Stimulated activated CD4-positive, alpha-beta T cell treated with anti-CD3 and anti-CD28 coated beads, Interleukin-4, amount 100 ng/mL, for 4 hours (primary cell): ENCODE measurements at places on chromosomes 5 and 9.

GRCh38 chr9:4704129-4704528 is 24.8 kb downstream of the CDC37L1 start:
- DNase-seq, result no peak

- DNase-seq, result no peak
Observed at GRCh38 chr5:54844905-54845566, 140.4 kb downstream of the ESM1 start.

GRCh38 chr9:123642291-123643278 is 286.6 kb downstream of the CRB2 start:
- no peak for DNase-seq

- no peak for DNase-seq
Observed at GRCh38 chr9:133569121-133569785, 34.7 kb downstream of the ADAMTSL2 start.

DNA sequence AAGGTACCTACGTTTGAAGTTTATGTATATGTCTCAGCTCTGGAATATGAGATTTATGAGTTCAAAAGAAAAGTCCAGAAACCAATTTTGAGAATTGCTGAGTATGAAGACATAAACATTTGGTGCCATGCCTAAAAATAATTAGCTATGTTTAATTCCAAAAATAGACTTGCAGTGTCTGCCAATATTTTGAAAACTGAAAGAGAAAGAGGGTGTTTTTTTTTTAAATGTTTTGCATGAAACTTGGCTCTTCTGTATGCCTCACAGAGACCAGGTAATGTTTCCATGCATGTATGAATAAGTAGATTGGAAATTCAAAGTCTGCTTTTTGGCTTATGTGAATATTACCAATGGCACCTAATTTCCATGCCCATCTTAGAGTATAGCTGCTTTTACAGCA is 634.4 kb upstream of the C9orf72 start:
- DNase-seq, result no peak

DNA sequence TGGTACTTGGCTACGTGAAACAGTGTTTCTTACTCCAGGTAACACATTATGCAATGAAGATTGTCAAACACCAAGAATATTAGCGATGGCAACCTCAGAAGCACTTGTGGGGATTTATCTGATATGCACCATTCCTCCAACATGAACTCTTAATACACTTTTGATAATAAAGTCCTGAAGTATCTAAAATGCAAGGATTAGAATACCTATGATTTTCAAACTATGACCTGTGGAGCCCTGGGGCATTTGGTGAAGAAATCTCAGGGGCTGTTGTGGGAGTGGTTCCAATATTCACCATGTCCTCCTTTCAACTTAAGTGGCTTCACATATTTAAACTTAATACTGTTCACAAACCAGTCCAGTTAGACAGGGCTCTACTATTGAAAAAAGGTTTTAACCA is 214.6 kb upstream of the POU5F2 start:
- DNase-seq, result no peak

GRCh38 chr9:33172256-33173238 is 5.4 kb upstream of the B4GALT1 start:
- no peak for DNase-seq

- DNase-seq, result no peak
Observed at GRCh38 chr5:62592558-62592957, 13.9 kb downstream of the LRRC70 start.

DNA sequence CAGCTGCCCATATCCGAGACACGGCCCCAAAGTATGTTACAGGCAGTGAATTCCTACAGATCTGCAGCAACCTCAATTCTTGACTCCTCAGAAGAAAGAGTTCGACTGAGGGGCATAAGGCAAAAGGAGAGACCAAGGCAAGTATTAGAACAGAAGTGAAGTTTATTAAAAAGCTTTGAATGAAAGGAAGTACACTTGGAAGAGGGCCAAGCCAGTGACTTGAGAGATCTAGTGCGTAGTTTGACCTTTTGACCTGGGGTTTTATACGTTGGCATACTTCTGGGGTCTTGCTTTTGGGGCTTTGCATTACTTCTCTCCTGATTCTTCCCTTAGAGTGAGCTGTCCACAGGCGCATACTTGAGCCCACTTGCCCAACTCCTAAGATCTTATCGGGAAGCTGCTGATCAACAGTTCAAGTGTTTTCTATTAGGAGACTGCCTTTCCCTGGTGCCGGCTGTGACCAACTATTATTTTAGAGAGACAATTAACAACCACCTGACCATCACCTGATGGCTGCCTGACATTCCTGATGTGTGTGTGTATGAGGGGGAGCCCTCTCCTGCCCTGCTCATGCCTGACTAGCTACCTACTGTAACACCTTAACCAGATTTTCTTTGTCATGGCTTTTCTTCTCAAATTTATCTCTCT is 1.5 kb upstream of the DEPDC1B start:
- no peak for DNase-seq

- DNase-seq, result no peak
Observed at GRCh38 chr9:10597801-10598200, 15.0 kb downstream of the PTPRD start.

GRCh38 chr9:2477755-2478154 is 143.8 kb upstream of the VLDLR start:
- no peak for DNase-seq

GRCh38 chr5:175663186-175664184 is 5.6 kb downstream of the HRH2 start:
- no peak for DNase-seq

DNA sequence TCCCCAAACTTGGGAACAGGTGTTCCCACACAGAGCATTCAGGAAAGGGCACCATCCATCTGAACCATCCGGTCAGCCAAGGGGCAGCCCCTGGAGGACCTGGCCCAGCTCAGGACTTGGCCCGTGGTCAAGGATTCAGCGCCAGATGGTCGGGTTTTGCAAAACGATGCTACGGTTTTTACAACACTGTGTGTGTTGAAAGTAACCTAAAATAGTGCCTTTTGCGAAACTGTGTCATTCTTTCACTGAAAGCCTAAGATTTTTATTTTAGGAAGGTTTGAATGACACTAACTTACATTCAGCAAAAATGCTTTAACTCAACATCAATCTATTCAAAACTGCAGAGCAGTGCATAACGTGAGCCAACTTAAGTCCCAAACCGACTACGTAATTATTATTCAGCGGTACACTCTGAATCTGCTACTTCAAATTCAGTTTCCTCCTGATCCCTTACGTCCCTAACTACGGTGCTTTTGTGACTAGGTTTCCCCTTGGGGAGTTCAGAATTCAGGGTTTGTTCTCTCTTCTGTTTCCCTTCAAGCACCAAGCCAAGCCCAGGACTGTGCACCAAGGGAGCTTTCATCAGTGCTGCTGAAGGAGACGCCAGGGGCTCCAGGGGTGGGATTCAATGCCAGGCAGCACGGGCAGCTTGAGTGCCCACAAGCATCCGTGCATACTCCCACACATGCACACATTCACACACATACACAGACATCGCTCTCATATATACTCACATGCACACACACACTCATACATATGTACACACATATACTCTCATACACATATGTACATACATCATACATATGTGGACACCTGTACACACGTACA is 25.8 kb downstream of the LPCAT1 start:
- no peak for DNase-seq

- DNase-seq, result no peak
Observed at GRCh38 chr5:16807547-16807864, 128.6 kb downstream of the MYO10 start.

GRCh38 chr5:154444556-154445421 is 1.0 kb upstream of the SAP30L start:
- DNase-seq, result no peak

DNA sequence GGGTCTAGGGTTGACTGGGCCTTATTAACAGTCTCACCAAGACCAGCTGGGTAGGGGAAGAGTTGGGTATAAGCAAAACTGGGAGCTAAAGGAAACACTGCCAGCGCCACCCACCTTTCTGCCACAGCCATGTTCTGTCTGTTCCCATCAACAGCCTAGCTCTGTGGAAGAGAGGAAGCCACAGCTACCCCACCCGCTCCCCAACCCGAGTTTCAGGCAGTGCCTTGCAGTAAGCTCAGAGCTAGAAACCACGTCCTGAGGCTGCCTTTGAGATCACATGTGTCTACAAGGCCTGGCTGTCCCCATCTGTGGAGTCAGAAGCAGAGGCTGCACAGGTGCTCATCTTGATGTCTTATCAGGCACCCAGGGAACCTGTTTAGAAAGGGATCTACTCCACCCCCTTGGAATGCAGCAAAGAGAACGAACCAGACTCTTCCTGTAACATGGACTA is 15.3 kb downstream of the HNRNPH1 start:
- no peak for DNase-seq

- DNase-seq, result no peak
Observed at GRCh38 chr9:129811967-129812363, 9.0 kb downstream of the TOR1B start.

DNA sequence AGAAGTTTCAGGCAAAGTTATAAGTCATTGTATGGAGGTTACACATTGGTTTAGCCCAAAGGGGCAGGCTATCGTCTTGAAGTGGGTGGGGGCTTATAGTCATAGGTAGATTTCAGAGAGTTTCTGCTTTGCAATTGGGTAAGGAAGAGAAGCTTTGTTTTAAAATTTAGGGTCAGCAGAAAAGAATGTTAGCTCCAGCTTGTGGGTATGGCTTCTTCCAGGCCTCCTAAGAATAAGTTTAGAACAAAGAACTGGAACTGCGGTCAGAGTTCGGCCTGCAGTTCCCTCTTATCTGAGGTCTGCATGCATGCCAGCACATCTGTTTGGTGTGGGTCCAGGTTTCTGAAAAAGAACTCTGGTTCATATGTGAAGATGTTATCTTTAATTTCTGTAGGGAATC is 96.1 kb downstream of the CYFIP2 start:
- no peak for DNase-seq

DNA sequence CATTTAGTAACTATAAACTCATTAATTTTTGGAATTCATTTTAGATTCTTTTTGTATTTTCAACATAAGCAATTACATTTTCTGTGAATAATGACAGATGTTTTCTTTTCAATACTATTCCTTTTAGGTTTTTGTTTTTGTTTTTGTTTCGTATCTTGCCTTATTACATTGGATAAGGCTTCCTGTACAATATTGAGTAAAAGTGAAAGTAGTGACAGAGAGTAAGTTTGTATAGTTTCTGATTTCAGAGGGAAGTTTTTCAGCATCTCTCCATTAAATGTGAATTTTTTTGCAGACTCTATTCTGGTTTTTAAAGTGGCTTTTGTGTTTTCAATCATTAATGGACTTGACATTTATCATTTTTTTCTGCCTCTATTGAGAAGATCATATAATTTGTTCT is 12.8 kb upstream of the CAMK4 start:
- DNase-seq, result no peak

- no peak for DNase-seq
Observed at GRCh38 chr5:57858905-57859304, 376.3 kb upstream of the ACTBL2 start.

- DNase-seq, result no peak
Observed at GRCh38 chr9:136623842-136624183, 38.9 kb upstream of the EGFL7 start.

GRCh38 chr9:119164716-119165115 is 204.5 kb downstream of the BRINP1 start:
- DNase-seq, result no peak

- DNase-seq, result no peak
Observed at GRCh38 chr9:72872718-72873117, 80.1 kb downstream of the ALDH1A1 start.

GRCh38 chr5:151483647-151484046 is 36.2 kb downstream of the SLC36A1 start:
- no peak for DNase-seq

DNA sequence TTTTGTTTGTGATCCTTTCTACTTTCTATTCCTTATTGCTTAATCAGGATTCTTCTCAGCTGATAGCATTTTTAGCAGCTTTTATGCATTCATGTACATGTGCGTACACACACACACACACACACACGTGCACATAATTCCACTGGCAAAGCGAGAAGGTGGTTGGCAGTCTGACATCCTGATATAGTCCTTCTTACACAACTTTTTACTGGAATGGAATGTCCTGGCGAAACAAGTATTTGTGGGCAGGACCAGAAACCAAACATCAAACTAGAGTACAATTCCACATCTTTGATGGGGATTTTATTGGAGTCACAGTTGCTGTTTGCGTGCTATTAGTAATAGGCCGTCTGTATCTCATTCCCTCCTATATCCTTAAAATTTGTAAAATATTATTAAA is 356.5 kb downstream of the CCDC171 start:
- DNase-seq, result no peak

- DNase-seq, result no peak
Observed at GRCh38 chr9:109387856-109388255, 67.0 kb upstream of the EPB41L4B start.

DNA sequence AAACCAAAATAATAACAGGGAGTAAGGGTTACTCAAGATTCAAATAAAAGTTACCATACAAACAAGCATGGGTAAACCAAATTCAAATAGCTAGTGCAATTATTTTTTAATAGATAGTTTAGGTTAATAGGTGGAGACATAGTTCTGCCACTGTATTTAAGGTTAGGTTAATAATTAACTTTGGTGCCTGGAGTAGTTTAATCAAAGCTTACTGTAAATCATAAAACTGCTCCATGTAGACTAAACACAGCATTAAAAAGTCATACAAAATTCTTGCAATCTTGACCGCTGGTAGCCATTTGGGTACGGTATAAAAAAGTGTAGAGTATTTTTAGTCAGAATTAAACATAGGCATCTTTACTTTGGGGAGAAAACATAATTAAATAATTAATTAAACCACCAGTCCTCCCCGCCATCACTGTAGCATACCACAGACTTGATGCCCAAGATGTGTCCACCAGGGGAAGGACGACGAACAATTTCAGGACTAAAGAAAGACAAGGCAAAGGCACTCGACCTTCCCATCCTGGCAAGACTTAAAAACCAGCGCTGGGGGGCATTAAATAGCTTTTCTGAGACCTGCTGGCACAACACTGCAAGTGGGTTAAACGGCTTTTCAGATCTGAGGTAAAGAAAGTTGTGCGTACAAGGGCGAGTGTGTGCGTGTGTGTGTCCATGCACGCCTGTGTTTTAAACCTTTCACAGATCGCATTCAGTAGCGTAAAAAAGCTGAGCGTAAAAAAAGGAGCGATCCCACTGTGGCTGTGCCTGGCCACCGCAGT is 2.9 kb downstream of the SEMA6A start:
- no peak for DNase-seq

DNA sequence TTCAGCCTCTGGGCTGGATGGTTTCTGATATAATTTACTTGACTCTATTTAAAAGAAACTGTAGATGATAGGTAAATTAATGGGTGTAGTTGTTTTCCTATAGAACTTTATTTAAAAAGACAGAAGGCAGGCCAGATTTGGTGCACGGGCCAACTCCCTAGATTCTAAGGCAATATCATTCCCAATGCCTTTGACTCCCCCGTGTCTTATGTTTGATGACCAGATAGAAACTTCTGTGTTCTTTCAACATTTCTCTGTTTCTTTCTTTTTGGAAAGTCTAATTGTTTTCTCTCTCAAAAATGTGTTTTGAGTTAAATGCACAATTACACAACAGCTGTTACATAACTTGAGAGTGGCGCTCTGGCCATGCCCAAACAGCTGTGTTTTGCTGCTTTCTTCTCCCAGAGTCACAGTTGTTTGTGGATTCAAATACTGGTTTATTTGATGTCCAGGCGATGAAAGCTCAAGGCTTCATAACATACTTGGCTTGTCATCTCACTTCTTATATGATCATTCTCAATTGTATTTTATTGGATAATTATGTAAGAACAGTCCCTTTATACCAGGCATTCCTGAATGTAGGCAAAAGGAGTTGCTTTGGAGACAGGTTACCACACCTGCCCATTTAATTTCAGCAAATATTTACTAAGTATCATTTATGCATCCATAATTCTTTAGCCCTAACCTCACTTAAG is 1.7 kb upstream of the ALDH1A1 start:
- no peak for DNase-seq
